ENCODE measurements at places on chromosomes 11 and 22. TPM values are rescaled to one million over a fixed set of nuclear protein-coding genes. Genes with fewer than 3 reads are reported as not detected.
A peak's percentile ranks its signal among the peaks of the same experiment; 100 is the strongest.

The TRIM49B gene
- not detected for total RNA-seq

DNA sequence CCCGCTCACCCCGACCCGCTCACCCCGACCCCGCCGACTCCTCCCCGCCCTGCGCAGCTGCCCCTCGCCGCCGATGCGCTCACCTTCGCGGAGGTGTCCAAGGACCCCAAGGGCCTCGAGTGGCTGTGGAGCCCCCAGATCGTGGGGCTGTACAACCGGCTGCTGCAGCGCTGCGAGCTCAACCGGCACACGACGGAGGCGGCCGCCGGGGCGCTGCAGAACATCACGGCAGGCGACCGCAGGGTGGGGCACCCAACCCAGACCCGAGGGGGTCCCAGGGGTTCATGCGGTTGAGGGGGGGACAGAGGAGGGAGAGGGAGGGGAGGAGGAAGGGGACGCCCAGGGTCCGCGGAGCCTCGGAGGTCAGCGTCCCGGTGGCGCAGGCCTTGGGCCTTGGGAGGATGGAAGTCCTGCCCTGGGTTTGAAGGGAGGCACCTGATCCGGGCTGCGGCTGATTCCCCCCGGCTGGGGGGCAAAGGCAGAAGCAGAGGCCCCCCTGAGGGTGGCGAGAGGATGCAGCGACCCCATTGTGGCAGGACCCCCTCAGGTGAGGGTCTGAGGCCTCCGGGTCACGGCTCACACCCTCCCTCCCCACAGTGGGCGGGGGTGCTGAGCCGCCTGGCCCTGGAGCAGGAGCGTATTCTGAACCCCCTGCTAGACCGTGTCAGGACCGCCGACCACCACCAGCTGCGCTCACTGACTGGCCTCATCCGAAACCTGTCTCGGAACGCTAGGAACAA is 9.2 kb downstream of the PKP3 start:
- DNase-seq, result no peak
- peaks cover 29% of the 10 kb centered on the region for H3K27me3 ChIP-seq
- no peaks in the 10 kb centered on the region for H3K36me3 ChIP-seq
- no peak overlapping the region for H3K4me3 ChIP-seq
- H3K27ac ChIP-seq, result no peak overlapping the region

DNA sequence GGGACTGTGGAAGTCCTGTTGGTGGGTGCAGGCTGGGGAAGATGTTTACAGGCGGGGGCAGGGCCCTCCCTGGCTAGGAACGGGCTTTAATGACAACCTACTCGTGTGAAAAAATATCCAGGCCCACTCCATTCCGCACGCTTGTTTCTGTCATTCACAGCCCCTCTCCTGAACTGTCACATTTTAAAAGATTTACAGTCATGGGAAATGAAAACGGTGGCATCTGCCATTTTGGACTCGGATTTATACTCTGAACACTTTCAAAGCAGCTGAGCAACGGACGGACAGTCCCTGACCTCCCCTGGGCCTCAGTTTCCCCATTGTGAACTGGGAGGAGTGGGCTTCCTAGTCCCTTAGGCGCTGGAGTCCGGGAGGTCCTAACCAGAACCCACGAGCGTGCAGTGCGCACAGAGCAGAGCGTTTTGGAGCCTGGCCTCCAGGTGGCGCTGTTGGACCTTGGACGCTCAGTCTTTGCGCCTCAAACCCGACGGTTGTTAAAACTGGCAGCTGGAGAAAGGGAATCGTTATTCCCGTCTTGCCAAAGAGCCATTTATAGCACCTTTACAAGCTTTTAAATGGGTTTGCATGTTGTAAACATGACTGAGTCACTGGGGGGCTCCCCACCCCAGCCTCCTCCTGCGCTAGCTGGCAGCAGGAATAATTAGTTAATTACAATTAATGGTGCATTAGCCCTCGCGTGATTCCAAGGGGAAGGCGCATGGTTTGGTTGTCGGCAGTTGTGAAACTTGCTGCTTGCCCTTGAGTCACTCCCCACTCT is 75.3 kb downstream of the FBLN1 start:
- H3K36me3 ChIP-seq, result no peaks in the 10 kb centered on the region
- no peaks in the 10 kb centered on the region for H3K27me3 ChIP-seq
- H3K4me1 ChIP-seq, result no peaks in the 10 kb centered on the region
- H3K4me3 ChIP-seq, result no peak overlapping the region
- H3K27ac ChIP-seq, result no peak overlapping the region

DNA sequence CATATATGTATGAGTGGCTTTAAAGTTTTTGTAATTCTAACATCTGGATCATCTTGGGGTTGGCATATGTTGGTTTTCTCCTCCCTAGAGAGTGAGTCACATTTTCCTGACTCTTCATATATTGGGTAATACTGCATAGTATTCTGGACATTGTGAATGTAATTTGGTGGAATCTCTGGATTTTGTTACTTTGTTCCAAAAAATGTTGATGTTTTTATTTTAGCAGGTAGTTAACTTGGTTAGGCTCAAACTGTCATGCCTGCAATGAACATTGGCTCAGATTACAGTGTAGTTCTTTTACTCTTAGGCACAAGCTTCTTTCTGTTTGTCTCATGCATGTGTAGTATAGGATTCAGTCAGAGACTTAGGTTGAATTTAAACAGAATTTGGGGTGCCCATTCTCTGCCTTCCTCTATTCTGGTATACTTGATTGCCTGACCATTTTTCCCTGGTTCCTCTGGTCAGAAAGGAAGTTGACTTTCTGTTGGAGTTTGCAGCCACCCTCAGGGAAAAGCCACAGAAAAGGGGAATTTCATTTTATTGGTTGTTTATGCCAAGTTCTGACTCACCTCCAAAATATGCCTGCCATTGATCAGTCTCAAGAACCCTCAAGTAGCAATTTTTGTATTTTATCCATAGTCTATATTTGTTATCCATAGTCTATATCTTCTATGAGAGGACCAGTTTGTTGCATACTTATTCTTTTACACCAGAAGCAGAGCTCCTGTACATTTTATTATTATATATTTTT is 151.7 kb downstream of the UVRAG start:
- no peak for DNase-seq
- H3K27ac ChIP-seq, result no peak overlapping the region
- no peaks in the 10 kb centered on the region for H3K4me1 ChIP-seq
- H3K36me3 ChIP-seq, result no peaks in the 10 kb centered on the region
- no peaks in the 10 kb centered on the region for H3K27me3 ChIP-seq

DNA sequence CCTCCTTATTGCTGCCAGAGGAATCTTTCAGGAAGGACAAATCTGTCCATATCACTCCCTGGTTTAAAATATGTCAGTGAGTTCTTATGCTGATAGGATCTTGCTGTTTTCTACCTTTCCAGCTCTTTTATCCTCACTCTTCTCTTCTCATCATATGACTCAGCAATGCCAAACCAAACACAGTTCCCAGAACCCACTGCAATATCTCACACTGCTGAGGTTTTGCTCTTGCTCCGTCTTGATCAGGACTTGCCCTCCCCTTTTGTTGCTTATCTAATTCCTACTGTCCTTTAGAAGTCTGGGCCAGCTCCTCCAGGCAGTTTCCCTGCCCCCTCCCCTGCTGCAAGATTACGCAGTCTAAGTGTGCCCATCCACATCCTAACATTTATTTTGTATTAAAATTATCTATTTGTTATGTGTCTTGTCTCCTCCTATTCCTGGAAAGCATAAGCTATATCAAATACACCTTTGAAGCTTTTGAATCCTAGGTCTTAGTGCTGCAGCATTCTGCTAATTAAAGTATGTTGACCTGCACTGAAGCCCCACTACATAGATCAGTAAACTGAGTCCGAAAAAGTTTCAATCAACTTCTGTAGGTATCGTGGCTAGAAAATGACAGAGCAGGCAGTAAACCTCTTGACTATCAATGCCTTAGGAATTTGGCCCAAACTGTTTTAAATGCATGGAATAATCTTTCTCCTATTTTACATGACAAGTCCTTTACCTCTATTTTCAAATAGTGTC is 119.2 kb upstream of the C11orf87 start:
- H3K4me3 ChIP-seq, result no peak overlapping the region
- no peaks in the 10 kb centered on the region for H3K4me1 ChIP-seq

DNA sequence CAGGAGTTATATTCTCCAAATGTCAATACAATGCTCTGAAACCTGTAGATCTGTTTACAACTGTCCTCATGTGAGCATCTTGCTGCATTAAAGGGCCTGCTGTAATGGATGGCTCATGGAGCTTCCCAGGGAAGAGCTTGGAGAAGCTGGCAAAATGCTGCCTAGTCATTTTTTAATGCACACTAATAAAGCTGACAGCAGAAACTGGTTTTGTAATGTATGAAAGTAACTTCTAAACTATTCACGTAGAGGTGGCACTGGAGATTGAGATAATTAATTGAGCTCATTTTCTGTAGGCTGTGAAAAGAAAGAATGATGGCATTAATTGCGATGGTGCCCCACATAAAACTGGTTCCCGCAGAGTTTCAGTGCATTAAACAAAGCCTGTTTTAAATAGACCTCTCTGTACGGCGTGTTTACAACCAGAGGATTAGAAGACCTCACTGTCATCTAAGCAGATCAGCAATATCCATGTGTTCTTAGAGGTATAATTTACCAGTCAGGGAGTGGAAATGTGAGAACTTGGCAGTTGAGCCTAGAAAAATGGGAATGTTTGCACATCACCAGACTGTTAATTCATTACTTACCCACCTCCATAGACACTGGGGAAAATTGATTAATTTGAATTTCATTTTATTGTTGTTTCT is 16.0 kb downstream of the POLA2 start:
- no peak overlapping the region for H3K27ac ChIP-seq
- no peaks in the 10 kb centered on the region for H3K27me3 ChIP-seq
- DNase-seq, result no peak
- H3K36me3 ChIP-seq, result peaks cover 9% of the 10 kb centered on the region

- DNase-seq, result no peak
- no peaks in the 10 kb centered on the region for H3K27me3 ChIP-seq
- H3K4me1 ChIP-seq, result peaks cover 27% of the 10 kb centered on the region
- H3K27ac ChIP-seq, result peak overlapping the region; percentile 62
These were observed 762 bp downstream of the ANKRD13D start for GRCh38 chr11:67289651-67290479.

DNA sequence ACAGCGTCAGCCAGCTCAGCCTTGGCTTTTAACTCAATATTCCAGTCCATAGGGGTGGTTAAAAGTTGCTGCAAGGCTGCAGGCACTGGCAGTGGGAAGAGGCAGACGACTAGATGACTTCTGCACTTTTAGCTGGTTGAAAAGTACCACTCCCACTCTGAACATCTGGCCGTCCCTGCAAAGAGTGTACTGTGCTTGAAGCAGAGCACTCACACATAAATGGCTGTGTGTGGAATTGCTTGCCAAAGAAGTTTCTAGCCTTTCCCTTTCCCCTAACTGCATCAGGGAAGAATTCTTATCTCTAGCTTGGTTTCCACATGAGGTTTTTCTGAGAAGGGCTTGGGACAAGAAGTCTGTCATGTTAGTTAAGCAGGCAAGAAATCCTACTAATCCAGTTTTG is 5.1 kb upstream of the PHLDB1 start:
- DNase-seq, result no peak
- no peaks in the 10 kb centered on the region for H3K36me3 ChIP-seq
- H3K4me1 ChIP-seq, result no peaks in the 10 kb centered on the region
- no peak overlapping the region for H3K4me3 ChIP-seq
- H3K27ac ChIP-seq, result no peak overlapping the region

DNA sequence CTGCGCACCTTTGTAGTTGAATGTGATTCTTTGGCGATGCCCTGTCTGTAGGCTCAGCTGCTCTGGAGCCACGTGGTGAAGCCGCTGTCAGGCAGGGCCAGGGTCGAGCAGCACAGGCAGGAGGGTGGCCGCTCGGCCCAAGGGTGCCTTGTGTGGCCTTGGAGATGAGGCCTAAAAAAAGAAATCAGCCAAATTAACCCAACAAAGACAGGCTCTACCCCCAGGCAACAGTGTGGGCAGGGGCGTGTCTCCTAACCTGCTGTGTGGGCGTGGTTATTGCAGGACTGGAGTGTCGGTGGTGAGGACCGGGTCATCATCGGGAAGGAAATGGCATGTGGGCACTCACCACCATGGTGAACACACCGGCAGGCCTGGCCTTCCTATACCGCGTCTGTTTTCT is 34.3 kb downstream of the CTTN start:
- H3K4me1 ChIP-seq, result no peaks in the 10 kb centered on the region
- no peak overlapping the region for H3K27ac ChIP-seq
- H3K27me3 ChIP-seq, result peaks cover 52% of the 10 kb centered on the region
- no peak for DNase-seq

The DDTL gene
- total RNA-seq, result not detected

DNA sequence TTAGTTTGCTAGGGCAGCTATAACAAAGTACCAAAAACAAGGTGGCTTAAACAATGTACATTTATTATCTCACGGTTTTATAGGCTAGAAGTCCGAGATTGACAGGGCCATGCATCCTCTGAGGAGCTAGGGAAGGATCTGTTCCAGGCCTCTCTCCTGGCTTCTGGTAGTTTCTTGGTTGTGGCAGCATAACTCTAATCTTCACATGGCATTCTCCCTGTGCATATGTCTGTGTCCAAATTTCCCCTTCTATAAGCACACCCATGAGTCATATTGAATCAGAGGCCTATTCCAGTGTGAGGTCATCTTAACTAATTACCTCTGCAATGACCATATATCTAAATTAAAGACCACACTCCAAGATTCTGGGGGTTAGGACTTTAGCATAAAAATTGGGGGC is 31.3 kb upstream of the MMP13 start:
- no peak overlapping the region for H3K27ac ChIP-seq
- no peak for DNase-seq
- H3K27me3 ChIP-seq, result peaks cover 5% of the 10 kb centered on the region
- H3K36me3 ChIP-seq, result no peaks in the 10 kb centered on the region
- no peak overlapping the region for H3K4me3 ChIP-seq
- H3K4me1 ChIP-seq, result no peaks in the 10 kb centered on the region

DNA sequence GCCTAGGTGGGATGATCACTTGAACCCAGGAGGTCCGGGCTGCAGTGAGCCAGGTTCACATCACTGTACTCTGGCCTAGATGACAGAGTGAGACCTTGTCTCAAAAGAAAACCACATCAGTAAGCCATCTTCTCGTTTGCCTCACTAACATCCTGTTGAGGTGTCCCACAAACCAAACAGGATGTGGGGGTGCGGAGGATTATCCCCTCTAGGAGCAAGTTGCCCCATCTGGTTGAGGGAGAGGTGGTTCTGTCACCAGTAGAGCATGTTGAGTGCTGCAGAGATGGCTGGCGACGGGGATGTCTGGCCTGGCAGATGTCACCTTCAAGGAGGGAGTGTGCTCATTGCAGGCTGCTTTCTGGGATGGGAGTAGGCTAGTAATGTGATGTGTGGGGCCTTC is 72.4 kb downstream of the ZNRF3 start:
- no peaks in the 10 kb centered on the region for H3K36me3 ChIP-seq
- H3K27ac ChIP-seq, result no peak overlapping the region
- peak; percentile 67 for DNase-seq
- peaks cover 20% of the 10 kb centered on the region for H3K4me1 ChIP-seq
- peaks cover 25% of the 10 kb centered on the region for H3K27me3 ChIP-seq
- no peak overlapping the region for H3K4me3 ChIP-seq

The WNT7B gene
- not detected for total RNA-seq

- H3K4me1 ChIP-seq, result no peaks in the 10 kb centered on the region
- H3K27me3 ChIP-seq, result no peaks in the 10 kb centered on the region
- no peak overlapping the region for H3K27ac ChIP-seq
- no peaks in the 10 kb centered on the region for H3K36me3 ChIP-seq
These were observed 313.1 kb downstream of the KIRREL3 start for GRCh38 chr11:126687477-126687876.

All from T-cell (primary cell).